ENCODE measurements at places on chromosomes 12 and 14.

DNA sequence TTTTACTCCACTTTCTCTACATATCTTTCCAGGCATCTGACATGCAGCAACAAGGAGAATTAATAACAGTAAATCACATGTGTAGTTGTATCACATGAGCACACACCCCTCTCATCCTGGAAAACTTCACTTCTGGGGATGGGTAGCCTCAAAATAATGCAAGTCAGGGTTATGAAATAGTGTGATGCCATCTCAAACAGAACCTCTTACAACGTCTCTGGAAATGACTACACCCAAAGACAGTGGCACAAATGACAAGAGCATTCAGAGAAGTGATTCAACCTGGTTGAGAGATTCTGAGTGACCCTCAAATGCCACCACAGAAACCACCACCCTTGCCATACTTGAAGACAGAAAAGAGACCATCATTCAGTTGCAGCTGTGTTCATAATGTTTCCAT, 2.8 kb downstream of the DIO2 start:
- DNase-seq, result no peak

DNA sequence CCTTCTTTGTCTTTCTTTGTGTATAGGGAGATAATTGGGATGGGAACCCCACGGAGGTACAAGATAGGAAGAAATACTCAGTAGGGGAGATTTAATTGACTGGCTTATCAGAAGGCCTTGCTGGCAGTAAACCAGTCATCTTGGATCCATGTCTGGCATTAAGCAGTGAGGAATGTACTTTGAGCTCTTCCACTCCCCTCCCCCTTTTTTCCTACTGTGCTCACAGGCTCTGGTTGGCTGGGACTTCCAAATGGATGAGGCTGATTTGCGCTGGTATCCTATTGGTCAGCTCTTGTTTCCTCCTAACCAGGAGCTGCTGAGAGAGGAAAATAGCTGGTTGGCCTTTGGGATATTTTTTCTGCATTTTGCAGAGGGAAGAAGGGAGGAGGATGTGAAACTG, 24.7 kb downstream of the NGDN start:
- DNase-seq, result no peak

GRCh38 chr12:132904718-132905328, 17.4 kb upstream of the CHFR start:
- DNase-seq, result peak; percentile 68

- DNase-seq, result no peak
Observed at GRCh38 chr12:22981711-22982110, 356.7 kb downstream of the ETNK1 start.

- no peak for DNase-seq
Observed at GRCh38 chr12:116202940-116203339, 74.6 kb downstream of the MED13L start.

Data from trophoblast cell (in vitro differentiated cells and primary cell).